Natural killer cell treated with Interleukin-12 subunit alpha and Interleukin-12 subunit beta and Interleukin-15 and Interleukin-18, amount 100 ng/mL, for 72 hours (primary cell): ENCODE measurements at places on chromosomes 16 and 17. TPM values are rescaled to one million over a fixed set of nuclear protein-coding genes. Genes with fewer than 3 reads are reported as not detected.

GRCh38 chr17:71430281-71430680 is 690.5 kb upstream of the SOX9 start:
- no peaks in the 10 kb centered on the region for H3K27me3 ChIP-seq
- no peaks in the 10 kb centered on the region for H3K36me3 ChIP-seq
- no peak for DNase-seq
- no peak overlapping the region for H3K4me3 ChIP-seq
- no peaks in the 10 kb centered on the region for H3K4me1 ChIP-seq
- H3K27ac ChIP-seq = no peak overlapping the region

DNA sequence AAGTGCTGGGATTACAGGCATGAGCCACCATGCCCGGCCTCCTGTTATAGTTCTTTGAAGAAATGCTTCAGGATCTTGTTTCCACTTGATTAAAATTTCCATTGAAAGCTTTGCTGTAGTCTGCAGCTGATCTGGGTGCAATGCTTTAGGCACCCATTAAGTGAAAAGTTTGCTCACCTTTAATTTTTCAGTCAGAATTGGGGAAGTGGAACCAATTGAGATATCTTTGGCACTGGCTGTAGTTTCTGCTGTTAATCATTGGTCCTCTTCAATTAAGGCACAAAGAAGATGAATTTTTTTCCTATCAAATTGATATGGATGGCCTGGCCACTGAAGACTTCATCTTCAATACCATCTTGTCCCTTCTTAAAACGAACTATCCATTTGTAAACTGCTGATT is 336.1 kb upstream of the TBX2 start:
- H3K4me1 ChIP-seq = peaks cover 12% of the 10 kb centered on the region
- no peak overlapping the region for H3K4me3 ChIP-seq
- no peak overlapping the region for H3K27ac ChIP-seq
- no peak for DNase-seq
- no peaks in the 10 kb centered on the region for H3K27me3 ChIP-seq

GRCh38 chr17:38544839-38545209 is 60.9 kb downstream of the SRCIN1 start:
- H3K27me3 ChIP-seq = peaks cover 10% of the 10 kb centered on the region
- DNase-seq = no peak
- no peaks in the 10 kb centered on the region for H3K4me1 ChIP-seq
- no peaks in the 10 kb centered on the region for H3K36me3 ChIP-seq
- no peak overlapping the region for H3K4me3 ChIP-seq
- H3K27ac ChIP-seq = no peak overlapping the region

DNA sequence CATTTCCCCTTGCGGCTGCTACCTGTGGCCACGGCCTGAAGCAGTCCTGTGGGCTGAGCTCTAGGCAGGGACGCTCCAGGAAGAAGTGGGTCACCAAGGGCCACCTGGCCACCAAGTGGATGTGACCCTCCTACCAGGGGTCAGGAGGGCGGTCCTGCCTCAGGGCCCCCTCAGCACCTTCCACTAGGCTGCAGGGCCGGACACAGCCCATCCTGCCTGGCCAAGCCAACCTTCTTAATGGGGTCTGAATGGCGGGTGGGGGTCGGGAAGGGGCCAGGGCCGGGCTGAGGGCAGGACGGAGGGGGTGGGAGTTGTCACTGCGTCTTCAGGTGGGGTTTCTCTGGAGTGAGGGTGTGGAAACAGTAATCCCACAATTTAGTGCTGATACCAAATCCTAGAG is 13.2 kb upstream of the MLKL start:
- H3K4me1 ChIP-seq = peaks cover 7% of the 10 kb centered on the region
- H3K4me3 ChIP-seq = no peak overlapping the region
- no peaks in the 10 kb centered on the region for H3K36me3 ChIP-seq
- H3K27me3 ChIP-seq = no peaks in the 10 kb centered on the region
- DNase-seq = no peak

The CD300C gene
- total RNA-seq = 1.5 TPM

The E2F4 gene
- total RNA-seq = 110 TPM

The SDR42E2 gene
- total RNA-seq = 0.22 TPM

The C16orf89 gene
- not detected for total RNA-seq

The MAPT gene
- 0.17 TPM for total RNA-seq
